ENCODE measurements at places on chromosomes 7 and 10. TPM values are rescaled to one million over a fixed set of nuclear protein-coding genes. Genes with fewer than 3 reads are reported as not detected.

The NEUROD6 gene
- 653 TPM for total RNA-seq

The ATE1 gene
- total RNA-seq, result 56.3 TPM

The EPHA1 gene
- 0.41 TPM for total RNA-seq

The SHLD2 gene
- total RNA-seq, result 42.8 TPM

The CYP3A5 gene
- total RNA-seq, result 1.6 TPM

The GIMAP4 gene
- total RNA-seq, result 9.0 TPM

The PALD1 gene
- 6.9 TPM for total RNA-seq

The SNX10 gene
- 37.1 TPM for total RNA-seq

The SLC18A3 gene
- under 0.01 TPM for total RNA-seq

The CNNM1 gene
- 2.4 TPM for total RNA-seq

The FAM25G gene
- not detected for total RNA-seq

The ARHGAP22 gene
- total RNA-seq, result 1.6 TPM

The NMT2 gene
- total RNA-seq, result 62.0 TPM

The PKD2L1 gene
- not detected for total RNA-seq

The EVX1 gene
- not detected for total RNA-seq

The LIPN gene
- not detected for total RNA-seq

The NPSR1 gene
- not detected for total RNA-seq

The AGBL3 gene
- 8.2 TPM for total RNA-seq

The FAM237B gene
- total RNA-seq, result under 0.01 TPM

The SFRP5 gene
- 1.6 TPM for total RNA-seq

The YKT6 gene
- total RNA-seq, result 53.0 TPM

The PLPP4 gene
- 18.8 TPM for total RNA-seq

The THSD7A gene
- total RNA-seq, result 34.6 TPM

The ITIH5 gene
- total RNA-seq, result 14.7 TPM

The PRLHR gene
- total RNA-seq, result 2.4 TPM

The FGFBP3 gene
- 18.3 TPM for total RNA-seq

The IMMP2L gene
- 9.8 TPM for total RNA-seq

The PHYH gene
- total RNA-seq, result 27.3 TPM

The SFRP4 gene
- 1.2 TPM for total RNA-seq
